Activated CD8-positive, alpha-beta memory T cell treated with anti-CD3 and anti-CD28 coated beads, Interleukin-2, amount 50 U/mL, for 4 hours (primary cell): ENCODE measurements at places on chromosomes 3 and 15.

DNA sequence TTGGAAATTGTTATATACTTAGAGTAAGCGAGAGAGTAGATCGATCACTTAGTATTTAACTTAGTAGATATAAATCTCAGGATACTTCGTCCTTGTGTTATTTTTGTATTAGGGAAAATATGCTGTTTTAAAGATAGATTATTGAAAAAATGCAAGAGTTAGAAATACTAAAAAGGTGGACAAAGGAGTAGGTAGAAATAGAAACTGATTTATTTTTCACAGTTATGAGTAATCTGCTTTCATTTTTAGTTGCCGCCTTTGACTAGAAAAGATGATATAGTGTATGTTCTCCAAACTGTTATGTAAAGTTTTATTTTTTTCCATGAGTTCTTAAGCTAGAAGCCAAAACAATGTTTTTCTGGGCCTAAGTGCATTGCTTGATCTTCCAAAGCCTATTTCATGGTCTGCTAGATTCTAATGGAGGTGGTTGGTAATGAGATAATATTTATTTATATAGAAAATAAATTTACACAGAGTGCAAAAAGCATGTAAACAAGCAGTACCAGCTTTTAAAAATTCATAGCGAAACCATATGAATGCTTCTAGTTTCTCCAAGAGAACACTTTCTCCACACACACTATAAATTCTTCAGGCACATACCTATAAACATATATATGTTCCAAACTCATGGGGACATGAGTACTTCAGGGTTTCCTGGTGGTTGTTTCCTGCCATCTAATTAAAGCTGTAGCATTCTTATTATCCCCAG, 61.1 kb downstream of the DIPK2A start:
- DNase-seq = no peak

GRCh38 chr15:65389226-65389625, 11.4 kb upstream of the IGDCC3 start:
- DNase-seq = no peak

- DNase-seq = no peak
Observed at GRCh38 chr3:10329495-10330015, 8.6 kb upstream of the SEC13 start.

DNA sequence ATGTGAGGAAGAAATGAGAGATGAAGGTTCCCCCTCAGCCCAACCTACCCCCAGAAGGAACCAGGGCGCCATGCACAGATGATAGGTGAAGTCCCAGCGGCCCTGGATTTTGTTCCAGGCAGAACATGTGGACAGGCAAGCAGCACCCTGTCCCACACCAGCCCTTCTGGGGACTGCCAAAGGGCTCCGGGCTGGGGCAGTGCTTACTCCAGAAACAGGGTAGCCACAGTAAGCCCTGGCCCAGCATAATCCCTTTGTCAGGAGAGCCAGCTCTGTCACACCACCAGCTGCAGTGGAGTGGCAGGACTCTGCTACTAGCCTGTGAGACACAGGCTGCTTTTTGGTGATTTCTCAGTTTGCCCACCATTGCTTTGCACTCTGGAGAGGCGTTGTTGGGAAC, 6.3 kb downstream of the FBXL22 start:
- DNase-seq = no peak

DNA sequence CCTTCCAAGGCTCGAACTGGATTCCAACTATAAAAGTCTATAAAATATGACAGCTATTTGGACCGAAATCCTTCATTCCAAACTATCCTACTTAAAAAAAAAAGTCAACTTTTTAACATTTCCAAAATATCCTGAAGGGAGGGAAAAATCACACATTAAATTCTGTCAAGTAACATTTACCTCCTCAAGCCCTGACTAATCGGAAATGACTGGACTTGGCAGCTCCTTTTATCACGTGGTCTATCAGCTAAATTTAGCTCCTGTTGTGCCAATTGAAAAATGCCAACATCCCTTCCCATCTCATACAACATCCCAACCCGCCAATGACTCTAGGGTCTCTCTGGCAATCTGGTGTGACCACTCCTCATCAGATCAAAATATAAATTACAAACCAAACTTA, 297.9 kb downstream of the FHIT start:
- no peak for DNase-seq

- DNase-seq = no peak
Observed at GRCh38 chr3:129829640-129830039, 63.9 kb downstream of the TMCC1 start.

- DNase-seq = no peak
Observed at GRCh38 chr3:109059264-109059663, 58.7 kb downstream of the MORC1 start.

GRCh38 chr15:98898122-98898521, 109.5 kb downstream of the PGPEP1L start:
- no peak for DNase-seq

- no peak for DNase-seq
Observed at GRCh38 chr15:51924156-51925068, 47.2 kb downstream of the LEO1 start.

GRCh38 chr15:74609938-74610301, 5.7 kb upstream of the CLK3 start:
- DNase-seq = no peak
